H1 (cell line): ENCODE measurements at places on chromosomes 12 and 14. TPM values are rescaled to one million over a fixed set of nuclear protein-coding genes. Genes with fewer than 3 reads are reported as not detected.

Gene SLCO1B1
- 0.13 TPM in 1 of 2 replicates, not detected in the other for total RNA-seq

Gene IAPP
- total RNA-seq = not detected in 2 replicates

Gene LRP1
- total RNA-seq = 92.5 and 99.1 TPM in 2 replicates

Gene TRPV4
- 2.1 and 2.5 TPM in 2 replicates for total RNA-seq

Gene LRRIQ1
- 0.76 and 1.2 TPM in 2 replicates for total RNA-seq

Gene DCD
- total RNA-seq = not detected in 2 replicates

Gene PPP4R4
- 9.4 and 9.6 TPM in 2 replicates for total RNA-seq

Gene C14orf39
- total RNA-seq = 0.75 and 1.2 TPM in 2 replicates

Gene ARHGEF25
- 5.9 and 6.4 TPM in 2 replicates for total RNA-seq

Gene STAT2
- 42.4 and 44.7 TPM in 2 replicates for total RNA-seq

Gene GPR84
- total RNA-seq = not detected in 2 replicates

Gene DPY19L2
- 2.2 and 3.3 TPM in 2 replicates for total RNA-seq

Gene GLIPR1L2
- total RNA-seq = not detected in 2 replicates

Gene SSTR1
- 0.75 and 0.93 TPM in 2 replicates for total RNA-seq

Gene APEX1
- 384 and 404 TPM in 2 replicates for total RNA-seq

- no peak within 1 kb of the TSS for H3K27ac ChIP-seq
- DNase-seq = no peak
- H3K4me3 ChIP-seq = peak within 1 kb of the TSS; percentile 51
- no peaks in the 10 kb centered on the region for H3K36me3 ChIP-seq
- H3K4me1 ChIP-seq = peaks cover 13% of the 10 kb centered on the region
These were observed at the start of gene HOXC4 for GRCh38 chr12:54053751-54054741. Gene HOXC4, plus strand, starts transcription at chr12:54053835. Its CDS starts 88 bp downstream, at chr12:54053923.

DNA sequence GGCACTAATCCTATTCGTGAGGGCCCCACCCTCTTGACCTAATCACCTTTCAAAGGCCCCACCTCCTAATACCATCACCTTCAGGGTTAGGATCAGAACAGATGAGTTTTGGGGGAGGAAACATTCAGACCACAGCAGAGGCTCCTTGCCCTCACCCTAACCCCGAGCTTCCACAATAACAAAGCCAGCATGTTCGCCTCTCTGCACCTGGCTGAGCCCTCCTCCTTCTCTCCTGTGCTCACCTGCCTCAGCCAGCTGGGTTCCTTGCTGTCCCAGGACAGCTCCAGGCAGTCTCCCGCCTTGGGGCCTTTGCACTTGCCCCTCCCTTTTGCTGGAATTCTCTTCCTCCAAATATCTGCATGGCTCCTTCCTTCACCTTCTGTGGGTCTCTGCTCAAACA lies 9.7 kb upstream of the RAN start:
- H3K4me3 ChIP-seq = no peak overlapping the region
- no peak for DNase-seq
- no peak overlapping the region for H3K27ac ChIP-seq
- no peaks in the 10 kb centered on the region for H3K36me3 ChIP-seq

DNA sequence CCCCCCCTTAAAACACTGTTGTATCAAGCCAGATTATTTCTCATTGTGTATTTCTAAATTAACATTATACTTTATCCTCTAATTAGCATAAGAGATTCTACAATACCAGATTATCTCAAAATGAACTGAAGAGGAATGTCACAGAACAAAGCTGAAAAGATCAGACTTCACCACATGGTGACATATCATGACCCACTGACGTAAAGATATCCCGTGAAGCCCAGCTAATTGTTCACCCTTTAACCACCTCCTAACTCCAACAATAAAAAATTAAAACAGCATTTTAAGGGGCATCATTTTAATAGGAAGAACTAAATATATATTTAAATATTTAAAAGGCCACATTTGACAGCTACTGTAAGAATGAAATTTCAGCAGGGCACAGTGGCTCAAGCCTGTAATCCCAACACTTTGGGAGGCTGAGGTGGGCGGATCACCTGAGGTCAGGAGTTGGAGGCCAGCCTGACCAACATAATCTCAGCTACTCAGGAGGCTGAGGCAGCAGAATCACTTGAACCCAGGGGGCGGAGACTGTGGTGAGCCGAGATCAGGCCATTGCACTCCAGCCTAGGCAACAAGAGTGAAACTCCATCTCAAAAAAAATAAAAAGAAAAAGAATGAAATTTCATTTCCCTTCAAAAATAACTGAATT lies 29.0 kb downstream of the CDK17 start:
- no peaks in the 10 kb centered on the region for H3K27me3 ChIP-seq
- no peaks in the 10 kb centered on the region for H3K36me3 ChIP-seq
- no peaks in the 10 kb centered on the region for H3K4me1 ChIP-seq
- no peak overlapping the region for H3K27ac ChIP-seq

- no peak overlapping the region for H3K4me3 ChIP-seq
- no peak for DNase-seq
- peaks cover 7% of the 10 kb centered on the region; the same call in 1 of the 2 replicates for H3K27me3 ChIP-seq
- H3K4me1 ChIP-seq = no peaks in the 10 kb centered on the region
These were observed 266.5 kb downstream of the SLC15A4 start for GRCh38 chr12:128557231-128557630.

DNA sequence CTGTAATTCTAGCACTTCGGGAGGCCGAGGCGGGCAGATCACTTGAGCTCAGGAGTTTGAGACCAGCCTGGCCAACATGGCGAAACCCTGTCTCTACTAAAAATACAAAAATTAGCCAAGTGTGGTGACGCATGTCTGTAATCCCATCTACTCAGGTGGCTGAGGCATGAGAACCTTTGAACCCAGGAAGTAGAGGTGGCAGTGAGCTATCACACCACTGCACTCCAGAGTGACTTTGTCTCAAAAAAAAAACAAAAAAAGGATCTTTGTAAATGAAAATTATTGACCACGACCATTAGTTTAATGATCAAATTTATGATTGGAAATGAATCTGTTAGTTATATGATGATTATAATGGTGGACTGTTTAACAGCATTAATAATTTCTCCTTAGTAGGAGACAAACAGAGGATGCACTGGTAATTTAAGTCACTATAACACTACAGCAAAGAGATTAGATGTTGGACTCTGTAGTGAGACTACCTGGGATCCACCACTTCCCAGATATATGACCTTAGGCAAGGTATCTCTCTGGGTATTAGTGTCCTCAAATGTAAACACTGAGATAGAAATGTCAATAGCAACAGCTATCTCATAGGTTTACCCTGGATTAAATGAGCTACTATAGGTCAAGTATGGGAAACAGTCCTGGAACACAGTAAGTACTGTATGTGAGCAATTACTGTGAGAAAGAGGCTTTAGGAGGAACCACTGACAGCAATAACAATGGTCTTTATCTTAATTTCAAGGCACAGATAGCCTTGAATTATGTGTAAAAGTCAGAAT lies 214.7 kb downstream of the NOVA1 start:
- H3K4me1 ChIP-seq = no peaks in the 10 kb centered on the region
- H3K27me3 ChIP-seq = no peaks in the 10 kb centered on the region
- no peak overlapping the region for H3K4me3 ChIP-seq

GRCh38 chr12:16588812-16589211 lies 17.1 kb downstream of the LMO3 start:
- no peak overlapping the region for H3K4me3 ChIP-seq
- no peak overlapping the region for H3K27ac ChIP-seq
- H3K36me3 ChIP-seq = no peaks in the 10 kb centered on the region
- no peaks in the 10 kb centered on the region; the same call in 1 of the 2 replicates for H3K4me1 ChIP-seq
- H3K27me3 ChIP-seq = no peaks in the 10 kb centered on the region

GRCh38 chr14:92734618-92735017 lies 13.8 kb downstream of the LGMN start:
- no peaks in the 10 kb centered on the region for H3K4me1 ChIP-seq
- H3K27me3 ChIP-seq = no peaks in the 10 kb centered on the region
- DNase-seq = no peak
- H3K27ac ChIP-seq = no peak overlapping the region
- peaks cover 4% of the 10 kb centered on the region; the same call in 1 of the 2 replicates for H3K36me3 ChIP-seq
- H3K4me3 ChIP-seq = no peak overlapping the region

GRCh38 chr14:35020713-35021112 lies 25.4 kb upstream of the FAM177A1 start:
- no peaks in the 10 kb centered on the region for H3K27me3 ChIP-seq
- no peak overlapping the region for H3K27ac ChIP-seq
- peaks cover 47% of the 10 kb centered on the region; the same call in 1 of the 2 replicates for H3K36me3 ChIP-seq
- H3K4me3 ChIP-seq = no peak overlapping the region
- no peaks in the 10 kb centered on the region for H3K4me1 ChIP-seq
- DNase-seq = no peak

DNA sequence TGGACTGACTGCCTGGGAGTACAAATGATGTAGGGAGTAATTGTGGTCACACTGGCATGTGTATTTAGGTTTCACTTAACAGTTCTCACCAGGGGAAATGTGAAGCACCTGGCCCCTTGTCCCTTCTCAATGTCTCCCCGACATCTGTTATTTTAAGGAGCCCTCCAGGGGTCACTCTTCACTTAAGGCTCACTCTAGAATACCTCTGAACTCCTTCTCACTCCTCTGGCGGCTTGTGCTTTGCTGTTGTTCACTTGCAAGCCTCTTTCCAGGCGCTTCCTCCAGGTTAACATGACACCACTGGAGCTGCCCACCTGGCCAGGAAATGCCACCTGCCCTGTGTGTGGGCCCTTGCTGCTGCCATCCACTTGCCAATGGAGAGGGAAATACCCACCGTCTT lies 56.5 kb upstream of the GZMB start:
- H3K36me3 ChIP-seq = no peaks in the 10 kb centered on the region
- H3K27ac ChIP-seq = no peak overlapping the region
- H3K4me1 ChIP-seq = no peaks in the 10 kb centered on the region; the same call in 1 of the 2 replicates
- peak; percentile 33 for DNase-seq

- H3K4me3 ChIP-seq = no peak within 1 kb of the TSS
- no peak within 1 kb of the TSS for H3K27ac ChIP-seq
- no peaks in the 10 kb centered on the region for H3K27me3 ChIP-seq
- no peak for DNase-seq
- H3K4me1 ChIP-seq = no peaks in the 10 kb centered on the region; the same call in 1 of the 2 replicates
These were observed at the start of gene PLEKHG7 for GRCh38 chr12:92702754-92703679. Gene PLEKHG7, plus strand, starts transcription at chr12:92702989. Its CDS starts 3,643 bp downstream, at chr12:92706632.

DNA sequence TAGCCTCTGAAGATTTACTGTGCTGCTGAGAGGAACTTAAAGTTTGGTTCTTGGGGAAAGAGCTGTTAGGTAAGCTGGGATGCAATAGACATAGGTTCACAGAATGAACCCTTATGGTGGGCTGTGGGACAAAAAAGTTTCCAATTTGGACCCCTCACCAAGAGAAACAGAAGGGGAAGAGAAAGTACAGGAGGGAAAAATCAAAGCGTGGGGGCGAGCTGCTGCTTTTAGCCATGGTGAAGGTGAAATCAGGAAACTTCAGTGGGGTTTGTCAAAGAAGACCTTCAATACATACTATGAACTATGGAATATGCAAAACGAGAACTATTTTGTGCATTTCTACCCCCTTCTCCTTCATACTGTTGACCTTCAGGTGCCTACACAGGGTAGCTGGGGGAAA lies 10.6 kb upstream of the NINJ2 start:
- no peaks in the 10 kb centered on the region for H3K27me3 ChIP-seq
- H3K36me3 ChIP-seq = no peaks in the 10 kb centered on the region
- DNase-seq = no peak
- no peak overlapping the region for H3K4me3 ChIP-seq

DNA sequence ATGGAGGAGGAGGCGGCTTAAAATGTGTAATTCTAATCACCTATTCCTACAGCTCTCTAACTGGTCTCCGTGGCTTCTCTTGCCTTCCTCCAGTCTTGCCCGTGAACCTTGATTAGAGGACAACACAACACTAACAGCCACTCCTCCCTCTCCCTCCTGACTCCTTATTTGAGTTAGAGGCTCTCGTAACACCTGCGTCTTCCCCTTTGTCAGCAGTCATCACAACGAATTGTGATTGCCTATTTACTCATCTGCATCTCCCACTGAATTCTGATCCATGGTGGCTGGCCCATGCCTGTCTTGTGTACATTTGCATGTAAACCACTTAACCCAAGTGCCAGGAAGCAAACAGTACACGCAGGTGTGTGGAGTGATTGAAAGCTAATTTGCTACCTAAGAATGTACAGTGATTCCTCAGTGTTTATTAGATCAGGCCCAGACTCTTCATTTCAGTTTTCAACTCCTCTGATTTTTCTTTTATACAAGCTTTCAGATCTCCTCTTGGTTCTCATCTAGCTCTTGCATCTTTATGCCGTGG lies 154.5 kb downstream of the MON2 start:
- DNase-seq = no peak
- no peaks in the 10 kb centered on the region for H3K27me3 ChIP-seq
- H3K27ac ChIP-seq = no peak overlapping the region
- H3K4me1 ChIP-seq = no peaks in the 10 kb centered on the region; the same call in 1 of the 2 replicates

- no peak overlapping the region for H3K4me3 ChIP-seq
- no peaks in the 10 kb centered on the region for H3K27me3 ChIP-seq
- no peaks in the 10 kb centered on the region for H3K36me3 ChIP-seq
- H3K27ac ChIP-seq = no peak overlapping the region
- no peaks in the 10 kb centered on the region for H3K4me1 ChIP-seq
- no peak for DNase-seq
These were observed 23.4 kb upstream of the SLC35F4 start for GRCh38 chr14:57889245-57889644.

- H3K27ac ChIP-seq = no peak overlapping the region
- H3K4me1 ChIP-seq = no peaks in the 10 kb centered on the region
- no peaks in the 10 kb centered on the region for H3K36me3 ChIP-seq
- no peaks in the 10 kb centered on the region for H3K27me3 ChIP-seq
These were observed 280.6 kb downstream of the NRXN3 start for GRCh38 chr14:78450669-78451318.

GRCh38 chr12:29230800-29231560 lies 81.9 kb downstream of the FAR2 start:
- no peak for DNase-seq
- H3K27ac ChIP-seq = no peak overlapping the region
- H3K36me3 ChIP-seq = no peaks in the 10 kb centered on the region

GRCh38 chr12:109880043-109880931 lies at the start of gene GLTP:
Gene GLTP, minus strand, starts transcription at chr12:109880541. Its CDS starts 167 bp downstream, at chr12:109880374.
- H3K27me3 ChIP-seq = no peaks in the 10 kb centered on the region
- H3K4me1 ChIP-seq = peaks cover 29% of the 10 kb centered on the region
- H3K36me3 ChIP-seq = no peaks in the 10 kb centered on the region
- peak within 1 kb of the TSS; percentile 87 for H3K4me3 ChIP-seq
- H3K27ac ChIP-seq = peak within 1 kb of the TSS; percentile 43; the same call in 1 of the 2 replicates

GRCh38 chr12:8590842-8591545 lies 21.7 kb downstream of the AICDA start:
- no peaks in the 10 kb centered on the region for H3K27me3 ChIP-seq
- H3K36me3 ChIP-seq = no peaks in the 10 kb centered on the region
- no peak for DNase-seq
- H3K4me3 ChIP-seq = no peak overlapping the region
- H3K4me1 ChIP-seq = no peaks in the 10 kb centered on the region

GRCh38 chr14:69037790-69038454 lies 58.8 kb upstream of the ACTN1 start:
- no peak overlapping the region for H3K27ac ChIP-seq
- H3K27me3 ChIP-seq = no peaks in the 10 kb centered on the region
- no peaks in the 10 kb centered on the region for H3K36me3 ChIP-seq
- H3K4me3 ChIP-seq = no peak overlapping the region
- no peak for DNase-seq

DNA sequence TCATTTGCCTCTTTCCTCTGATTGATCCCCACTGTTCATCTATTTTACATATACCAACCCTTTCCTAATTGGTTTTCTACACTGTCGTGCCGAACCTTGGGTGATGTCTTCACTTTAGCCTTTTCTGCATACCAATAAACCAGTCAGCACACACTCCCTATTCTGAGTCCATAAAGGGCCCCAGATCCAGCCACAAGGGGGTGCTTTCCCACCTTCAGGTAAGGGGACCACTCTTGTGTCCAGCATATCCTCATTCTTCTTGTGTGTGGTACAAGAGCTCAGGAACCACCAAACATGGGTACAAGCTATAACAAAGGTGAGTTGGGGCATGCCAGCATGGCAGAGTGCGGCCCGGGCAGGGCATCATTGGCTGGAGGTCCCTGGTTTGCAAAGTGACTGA lies 859.8 kb downstream of the FSCB start:
- DNase-seq = no peak
- H3K27ac ChIP-seq = no peak overlapping the region
- no peak overlapping the region for H3K4me3 ChIP-seq
- H3K36me3 ChIP-seq = no peaks in the 10 kb centered on the region
- H3K27me3 ChIP-seq = no peaks in the 10 kb centered on the region
